Stimulated activated CD8-positive, alpha-beta memory T cell treated with anti-CD3 and anti-CD28 coated beads, Interleukin-4, amount 100 ng/mL, for 48 hours (primary cell): ENCODE measurements at places on chromosomes 11 and 22.
A peak's percentile ranks its signal among the peaks of the same experiment; 100 is the strongest.

DNA sequence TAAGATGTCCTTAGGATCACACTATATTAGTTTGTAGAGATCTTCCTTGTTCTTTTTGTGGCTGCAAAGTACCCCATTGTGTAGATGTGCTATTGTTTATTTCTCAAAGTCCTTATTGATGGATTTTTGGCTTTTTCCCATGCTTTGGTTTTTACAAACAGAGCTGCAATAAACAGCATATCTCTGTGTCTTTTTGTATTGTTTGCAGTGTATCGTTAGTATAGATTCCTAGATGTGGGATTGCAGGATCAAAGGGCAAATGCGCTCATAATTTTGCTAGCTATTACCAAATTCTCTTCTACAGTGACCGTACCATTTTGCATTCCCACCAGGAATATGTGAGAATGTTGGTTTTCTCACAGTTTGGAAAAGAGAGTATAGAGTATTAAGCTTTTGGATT is 27.5 kb upstream of the FTH1 start:
- DNase-seq = no peak

GRCh38 chr11:116811194-116811593 is 11.9 kb downstream of the APOA4 start:
- DNase-seq = no peak

DNA sequence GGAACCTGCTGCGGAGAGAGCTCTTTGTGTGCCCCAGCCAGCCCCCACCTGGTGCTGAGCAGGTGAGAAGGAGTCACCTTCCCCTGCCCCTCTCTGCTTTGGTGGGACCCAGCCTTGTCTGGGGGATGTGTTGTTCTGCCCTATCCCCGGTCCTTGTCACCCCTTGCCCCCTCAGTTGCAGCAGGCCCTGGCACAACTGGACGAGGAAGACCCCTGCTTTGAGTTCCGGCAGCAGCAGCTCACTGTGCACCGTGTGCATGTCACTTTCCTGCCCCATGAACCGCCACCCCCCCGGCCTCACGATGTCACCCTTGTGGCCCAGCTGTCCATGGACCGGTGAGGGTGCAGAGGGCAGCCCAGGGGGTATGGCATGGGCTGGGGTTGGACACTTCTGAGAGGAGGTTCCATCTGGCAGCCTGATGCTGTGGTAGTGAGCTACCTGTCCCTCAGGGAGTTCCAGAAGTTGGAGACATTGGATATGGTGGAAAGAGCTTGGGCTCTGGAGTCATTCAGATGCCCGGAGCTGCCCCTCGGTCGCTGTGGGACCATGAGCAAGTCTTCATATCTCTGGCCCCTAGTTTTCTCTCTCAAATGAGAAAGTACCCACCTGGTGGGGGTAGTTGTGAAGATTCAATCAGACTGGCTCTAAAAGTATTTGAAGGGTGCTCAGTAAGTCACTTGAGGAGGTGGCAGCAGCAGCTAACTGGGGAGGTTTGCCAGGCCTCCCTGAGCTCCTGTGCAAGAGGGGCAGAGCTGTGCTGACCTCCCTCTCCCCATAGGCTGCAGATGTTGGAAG is 4.3 kb downstream of the LARGE2 start:
- no peak for DNase-seq

DNA sequence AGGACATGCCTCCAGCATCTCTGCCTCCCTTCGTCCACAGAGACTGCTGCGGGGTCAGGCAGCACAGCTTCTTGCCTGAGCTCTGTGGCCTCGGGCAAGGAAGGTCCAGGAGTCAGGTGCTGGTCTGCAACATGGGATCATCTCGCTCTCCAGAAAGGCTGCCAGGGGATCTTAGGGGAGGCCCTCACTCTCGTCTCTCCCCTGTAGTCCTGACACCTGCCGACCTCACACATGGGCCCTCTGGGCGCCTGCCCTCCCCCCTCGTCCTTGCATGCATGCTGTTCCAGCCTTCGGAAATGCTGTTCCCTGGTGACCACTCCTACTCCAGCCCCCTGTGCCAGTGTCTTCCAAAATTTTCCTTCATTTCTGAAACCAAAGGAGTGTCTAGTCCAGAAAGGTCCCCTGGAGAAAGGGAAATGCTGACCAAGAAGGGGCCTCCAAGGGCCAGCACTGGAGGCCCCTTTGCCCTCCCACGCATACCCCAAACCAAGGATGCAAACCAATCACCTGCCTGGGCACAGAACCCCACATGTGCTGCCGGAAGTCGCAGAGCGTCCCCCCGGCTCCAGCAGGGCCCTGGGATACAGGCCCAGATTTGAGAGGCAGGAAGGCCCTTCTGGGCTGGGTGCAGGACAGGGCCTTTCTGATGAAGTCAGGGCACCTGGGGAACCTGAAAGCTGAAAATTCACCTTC is 41.0 kb downstream of the IGF2 start:
- no peak for DNase-seq

GRCh38 chr11:10699072-10699471 is 5.5 kb upstream of the IRAG1 start:
- DNase-seq = no peak

DNA sequence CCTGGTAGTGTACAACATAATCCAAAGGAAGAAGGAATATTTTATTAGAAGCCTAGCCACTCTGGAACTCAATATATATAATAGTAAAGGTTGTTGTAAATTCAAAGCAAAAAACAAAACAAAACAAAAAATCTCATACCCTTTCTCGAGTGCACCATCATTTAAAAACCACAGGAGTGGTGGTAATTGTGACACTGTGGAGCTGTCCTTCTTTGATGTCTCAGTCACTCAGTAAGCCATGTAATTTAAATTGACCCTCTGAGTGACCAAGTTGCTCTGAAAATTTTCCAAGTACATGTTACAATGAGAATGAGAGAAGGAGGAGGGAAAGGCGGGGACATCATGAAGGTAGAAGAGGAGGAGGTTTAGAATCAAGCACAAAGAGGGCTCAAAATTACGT is 6.6 kb downstream of the PRSS23 start:
- DNase-seq = no peak

GRCh38 chr11:18802381-18803257 is 11.0 kb upstream of the PTPN5 start:
- DNase-seq = peak; percentile 42

DNA sequence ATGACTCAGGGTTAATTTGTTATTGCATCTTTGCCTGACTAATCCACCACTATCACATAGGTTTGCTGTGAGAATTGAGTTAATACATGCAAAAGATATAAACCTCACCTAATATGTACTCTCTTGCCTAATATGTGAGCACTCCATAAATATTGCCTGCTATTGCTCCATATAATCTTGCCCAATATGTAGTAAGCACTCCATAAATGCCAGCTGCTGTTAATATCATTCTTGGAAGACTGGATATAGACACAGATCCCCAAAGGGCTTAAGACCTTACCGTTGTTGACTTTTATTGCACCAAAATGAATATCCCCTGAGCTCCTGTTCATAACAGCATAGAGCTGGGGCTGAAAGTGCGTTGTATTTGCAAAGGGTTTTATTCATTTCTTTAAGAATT is 27.0 kb upstream of the LRRC55 start:
- no peak for DNase-seq

GRCh38 chr22:44389926-44390612 is 77.3 kb upstream of the SHISAL1 start:
- no peak for DNase-seq

DNA sequence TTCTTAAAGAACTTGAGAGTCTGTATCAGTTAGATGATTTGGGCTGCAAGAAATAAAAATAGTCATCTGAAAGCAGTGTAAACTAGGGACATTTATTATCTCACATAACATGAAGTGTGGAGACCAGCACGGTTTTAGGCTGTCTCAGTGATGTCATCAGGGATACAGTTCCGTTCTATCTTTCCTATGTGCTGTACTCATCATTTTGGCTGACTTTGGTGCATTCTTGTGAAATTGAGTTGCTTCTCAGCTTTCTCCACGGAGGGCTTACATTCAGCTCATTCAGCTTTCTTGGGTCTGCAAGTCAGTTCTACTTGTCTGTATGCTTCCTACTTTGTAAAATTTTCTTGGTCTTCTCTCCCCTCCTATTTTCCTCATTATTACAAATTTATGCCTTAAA is 51.8 kb upstream of the LIN7C start:
- no peak for DNase-seq

GRCh38 chr11:130165601-130166456 is 6.2 kb downstream of the ST14 start:
- DNase-seq = no peak

DNA sequence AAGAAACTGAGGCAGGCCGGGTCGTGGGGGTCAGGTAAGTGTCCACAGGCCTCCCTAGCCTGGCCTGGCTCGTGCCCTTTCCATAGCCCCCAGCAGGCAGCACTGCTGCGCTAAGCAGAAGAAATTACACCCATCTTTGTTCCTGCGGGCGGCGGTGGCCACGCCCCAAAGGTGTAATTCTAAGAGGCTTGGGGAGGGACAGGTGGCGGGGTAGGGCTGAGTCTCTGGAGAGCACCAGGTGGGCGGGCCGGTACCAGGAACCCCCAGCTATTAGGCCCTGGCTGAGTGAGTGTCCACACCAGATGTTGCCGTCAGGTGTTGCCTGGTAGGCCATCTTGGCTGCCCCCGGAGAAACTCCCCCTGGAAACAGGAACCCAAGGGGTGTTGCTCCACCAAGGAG is 12.3 kb upstream of the ARAP1 start:
- no peak for DNase-seq

DNA sequence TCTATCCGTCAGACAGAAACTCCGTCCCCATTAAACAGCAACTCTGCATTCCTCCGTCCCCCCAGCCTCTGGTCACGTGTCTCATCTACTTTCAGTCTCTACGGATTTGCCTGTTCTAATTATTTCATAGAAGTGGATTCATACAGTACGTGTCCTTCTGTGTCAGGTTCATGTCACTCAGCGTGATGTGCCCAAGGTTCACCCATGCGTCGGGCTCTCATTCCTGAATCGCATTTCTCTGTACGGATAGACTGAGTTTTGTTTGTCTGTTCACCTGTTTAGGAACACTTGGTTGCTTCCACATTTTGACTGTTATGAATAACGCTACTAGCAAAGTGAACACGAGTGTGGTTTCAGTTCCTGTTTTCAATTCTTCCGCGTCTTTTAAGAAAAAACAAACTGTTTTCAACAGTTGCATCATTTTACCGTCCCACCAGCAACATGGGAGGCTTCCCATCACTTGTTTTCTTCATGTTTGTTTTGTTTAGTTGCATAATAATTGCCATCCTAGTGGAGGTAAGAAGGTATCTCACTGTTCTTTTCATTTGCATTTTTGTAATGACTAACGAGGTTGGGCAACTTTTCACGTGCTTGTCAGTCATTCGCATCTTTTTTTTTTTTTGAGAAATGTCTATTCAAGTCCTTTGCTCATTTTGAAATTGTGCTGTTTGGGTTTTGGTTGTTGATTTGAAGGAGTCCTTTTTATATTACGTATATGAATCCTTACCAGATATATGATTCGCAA is 8.9 kb upstream of the NLRP6 start:
- peak; percentile 63 for DNase-seq

GRCh38 chr22:28728621-28729313 is 12.9 kb downstream of the CHEK2 start:
- DNase-seq = no peak

DNA sequence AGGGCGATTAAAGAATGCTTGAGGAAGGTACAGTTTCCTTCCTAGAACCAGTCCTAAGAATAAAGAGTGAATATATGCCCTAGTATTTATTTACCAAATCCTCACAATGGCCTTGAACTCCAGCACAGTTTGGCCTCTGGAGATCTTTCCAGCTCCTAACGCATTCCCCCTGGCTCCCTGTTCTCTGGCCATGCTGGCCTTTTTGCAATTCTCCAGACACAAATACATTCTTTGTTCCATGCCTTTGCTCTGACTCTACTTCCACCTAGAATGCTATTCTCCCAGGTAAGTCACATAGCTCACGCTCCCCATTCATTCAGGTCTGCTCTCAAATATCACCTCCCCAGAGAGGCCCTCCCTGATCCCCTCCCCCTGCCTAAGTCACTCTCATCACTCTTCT is 3.7 kb upstream of the DGKZ start:
- DNase-seq = no peak

DNA sequence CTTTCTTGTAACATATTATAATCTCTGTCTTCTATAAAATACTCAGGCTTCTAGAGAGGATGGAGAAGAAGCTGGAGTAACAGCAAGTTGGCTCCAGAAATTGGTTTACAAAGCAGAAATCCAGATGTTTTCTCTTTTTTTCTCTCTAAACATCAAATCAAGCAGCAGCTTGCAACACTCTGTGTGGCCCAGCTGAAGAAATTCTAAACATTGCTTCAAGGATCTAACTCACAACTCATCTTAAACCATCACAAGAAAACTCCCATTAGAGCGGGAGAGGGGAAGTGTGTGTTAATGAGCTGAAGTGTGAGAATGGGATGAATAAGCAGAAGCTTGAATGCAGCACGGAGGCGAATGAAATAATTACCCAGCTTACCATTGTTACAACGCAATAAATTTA is 146.5 kb downstream of the OPCML start:
- no peak for DNase-seq

- DNase-seq = no peak
Measured at GRCh38 chr22:32364210-32364609, 6.5 kb downstream of the RFPL3 start.

- no peak for DNase-seq
Measured at GRCh38 chr11:119116235-119116594, 5.2 kb upstream of the HINFP start.

DNA sequence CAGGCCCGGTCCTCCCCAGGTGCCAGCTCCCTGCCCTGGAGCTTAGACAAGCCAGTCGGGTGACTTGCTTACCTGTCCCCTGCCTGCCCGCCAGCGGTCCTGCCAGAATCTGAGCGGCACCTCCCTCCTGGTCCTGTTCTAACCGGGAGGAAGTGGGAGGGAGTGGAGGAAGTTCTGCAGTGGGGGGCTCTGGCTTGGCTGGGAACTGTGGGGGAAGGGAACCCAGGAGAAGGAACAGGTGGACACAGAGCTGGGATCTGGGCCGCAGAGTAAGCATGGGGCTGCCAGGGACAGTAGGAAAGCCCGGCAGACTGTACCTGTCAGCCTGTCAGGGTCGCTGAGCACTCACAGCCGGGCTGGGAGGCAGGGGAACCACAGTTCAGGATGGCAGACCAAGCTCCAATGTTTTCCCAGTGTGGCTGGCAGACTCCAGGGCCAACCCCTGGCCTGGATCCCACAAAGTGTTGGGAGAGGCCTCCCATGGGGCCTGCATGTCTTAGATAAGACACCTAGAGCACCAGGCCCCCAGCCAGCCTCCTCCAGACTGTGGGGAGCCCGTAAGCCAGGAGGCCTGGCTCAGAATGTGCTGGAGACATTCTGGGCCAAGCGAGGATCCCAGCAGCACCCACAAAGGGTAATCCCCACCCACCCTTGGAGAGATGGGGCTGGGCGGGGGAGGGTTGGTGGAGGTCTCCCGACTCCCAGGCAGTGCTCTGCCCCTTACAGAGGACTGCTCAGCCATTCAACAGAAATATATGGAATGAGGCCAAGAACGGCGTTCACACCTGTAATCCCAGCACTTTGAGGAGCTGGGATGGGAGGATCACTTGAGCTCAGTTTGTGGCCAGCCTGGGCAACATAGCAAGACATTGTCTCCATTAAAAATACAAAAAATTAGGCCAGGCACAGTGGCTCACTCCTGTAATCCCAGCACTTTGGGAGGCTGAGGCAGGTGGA is 2.3 kb downstream of the CYB5R3 start:
- no peak for DNase-seq

- no peak for DNase-seq
Measured at GRCh38 chr11:19315511-19315910, 74.8 kb upstream of the E2F8 start.
